Cardiac muscle cell (in vitro differentiated cells and primary cell): ENCODE measurements at places on chromosomes 12 and 14. TPM values are rescaled to one million over a fixed set of nuclear protein-coding genes. Genes with fewer than 3 reads are reported as not detected.

DNA sequence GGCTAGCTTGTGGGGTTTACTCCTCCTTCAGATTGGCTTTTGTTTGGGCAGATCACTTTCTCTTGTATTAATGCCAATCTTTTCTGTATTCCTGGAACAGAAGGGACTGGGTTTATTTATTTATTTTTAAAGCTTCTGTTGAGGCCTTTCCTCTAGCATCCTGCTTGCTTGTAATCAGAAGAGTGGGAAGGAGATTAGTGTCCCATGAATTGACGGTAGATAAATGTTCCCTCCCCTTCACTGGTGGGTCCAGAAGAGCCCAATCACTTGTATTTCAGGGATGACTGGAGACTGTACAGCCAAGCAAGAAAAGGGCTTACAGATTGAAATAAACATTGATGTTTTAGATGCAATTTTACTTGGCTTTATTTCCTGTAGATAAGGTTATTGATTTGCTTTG lies 71.0 kb downstream of the LIN52 start:
- DNase-seq = no peak

DNA sequence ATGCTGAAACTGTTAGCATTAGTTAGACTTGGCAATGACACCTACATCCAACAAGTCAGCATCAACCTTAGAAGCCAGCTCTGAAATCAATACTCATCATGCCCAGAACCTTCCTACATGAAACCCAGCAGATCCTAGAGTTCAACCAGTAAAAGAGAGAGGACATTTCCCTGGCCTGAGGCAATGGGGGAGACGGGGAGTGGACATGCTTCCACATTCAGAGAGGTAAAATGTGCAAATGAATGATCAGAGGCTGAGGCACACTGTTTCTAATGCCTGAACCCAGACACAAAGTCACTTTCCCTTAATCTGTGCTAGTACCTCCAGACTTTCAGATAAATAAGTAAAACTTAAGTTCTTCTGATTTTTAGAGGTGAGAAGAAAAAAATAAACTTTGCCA lies 34.5 kb downstream of the ERO1A start:
- DNase-seq = no peak

DNA sequence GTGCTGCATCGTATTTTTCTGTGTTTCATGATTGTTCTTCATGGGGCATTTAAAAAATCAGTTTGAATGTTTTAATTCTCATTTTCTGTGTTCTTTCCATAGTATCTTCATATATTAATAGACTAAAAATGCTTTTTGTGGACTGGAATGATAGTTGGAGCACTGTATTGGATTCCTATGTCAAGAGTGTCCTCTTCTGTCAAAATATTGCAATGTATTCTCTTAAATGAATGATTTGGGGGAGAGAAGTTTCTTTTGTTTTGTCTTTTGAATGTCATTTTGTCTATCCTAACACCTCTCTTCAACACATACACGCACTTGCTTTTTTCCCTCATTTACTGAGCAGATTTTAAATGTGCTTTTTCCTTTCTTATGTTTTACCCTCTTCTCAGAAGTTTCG lies 4.7 kb upstream of the EIF2S3B start:
- no peak for DNase-seq

DNA sequence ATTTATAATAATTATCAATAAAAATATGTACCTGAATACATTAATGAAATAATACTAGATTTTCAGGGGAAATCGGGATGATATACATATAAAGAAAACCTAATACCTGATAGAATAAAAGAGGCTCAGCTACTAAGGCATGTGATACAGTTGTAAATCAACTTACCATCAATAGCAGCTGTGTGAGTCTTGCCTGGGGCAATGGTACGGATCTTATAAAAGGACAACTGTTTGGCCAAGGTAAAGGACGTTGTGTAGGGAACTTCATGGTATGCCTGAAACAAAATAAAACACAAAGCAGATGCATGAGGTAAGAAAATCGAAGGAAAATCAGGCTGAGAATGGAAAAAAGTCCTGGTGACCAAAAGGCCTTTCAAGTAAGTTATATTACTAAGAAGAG lies 25.4 kb downstream of the NEK9 start:
- DNase-seq = no peak

GRCh38 chr14:98908050-98908449 lies 363.9 kb downstream of the BCL11B start:
- DNase-seq = no peak

DNA sequence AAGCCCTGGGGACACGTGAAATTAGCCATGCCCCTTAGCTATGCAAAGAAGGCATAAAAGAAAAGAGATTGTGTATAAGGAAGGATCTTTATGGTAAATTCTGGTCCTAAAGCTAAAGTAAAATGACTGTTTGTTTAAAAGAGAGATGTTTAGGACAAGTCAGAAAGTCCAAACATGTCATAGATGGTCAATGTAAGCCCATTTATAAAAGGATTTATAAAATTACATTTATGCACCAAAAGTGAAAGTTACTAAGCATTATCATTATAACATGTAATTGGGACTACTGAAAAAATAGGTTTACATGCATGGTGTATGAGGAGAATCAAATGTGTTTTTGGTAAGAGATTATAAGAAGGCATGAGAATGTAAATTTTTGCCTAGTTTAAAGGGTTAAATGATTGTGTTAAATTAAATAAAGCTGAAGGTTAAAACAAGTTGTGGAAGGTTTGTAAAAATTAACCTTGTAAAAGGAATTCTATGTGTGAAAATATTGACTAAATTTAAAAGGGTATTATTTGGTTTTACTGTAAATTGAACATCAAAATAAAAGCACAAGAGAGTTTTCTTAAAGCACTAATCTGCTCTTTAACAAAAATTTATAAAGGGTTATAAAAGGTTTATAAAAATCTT lies 50.4 kb upstream of the TSPAN8 start:
- no peak for DNase-seq

The RAPGEF3 gene
- 3.8 and 8.8 TPM in 2 replicates for total RNA-seq

The FAM222A gene
- total RNA-seq = 35.5 and 42.9 TPM in 2 replicates

The NDRG2 gene
- 218 and 234 TPM in 2 replicates for total RNA-seq
